ENCODE measurements at places on chromosomes 6 and 20. TPM values are rescaled to one million over a fixed set of nuclear protein-coding genes. Genes with fewer than 3 reads are reported as not detected.

GRCh38 chr20:22008456-22008855 lies 303.0 kb downstream of the PAX1 start:
- no peak for DNase-seq

DNA sequence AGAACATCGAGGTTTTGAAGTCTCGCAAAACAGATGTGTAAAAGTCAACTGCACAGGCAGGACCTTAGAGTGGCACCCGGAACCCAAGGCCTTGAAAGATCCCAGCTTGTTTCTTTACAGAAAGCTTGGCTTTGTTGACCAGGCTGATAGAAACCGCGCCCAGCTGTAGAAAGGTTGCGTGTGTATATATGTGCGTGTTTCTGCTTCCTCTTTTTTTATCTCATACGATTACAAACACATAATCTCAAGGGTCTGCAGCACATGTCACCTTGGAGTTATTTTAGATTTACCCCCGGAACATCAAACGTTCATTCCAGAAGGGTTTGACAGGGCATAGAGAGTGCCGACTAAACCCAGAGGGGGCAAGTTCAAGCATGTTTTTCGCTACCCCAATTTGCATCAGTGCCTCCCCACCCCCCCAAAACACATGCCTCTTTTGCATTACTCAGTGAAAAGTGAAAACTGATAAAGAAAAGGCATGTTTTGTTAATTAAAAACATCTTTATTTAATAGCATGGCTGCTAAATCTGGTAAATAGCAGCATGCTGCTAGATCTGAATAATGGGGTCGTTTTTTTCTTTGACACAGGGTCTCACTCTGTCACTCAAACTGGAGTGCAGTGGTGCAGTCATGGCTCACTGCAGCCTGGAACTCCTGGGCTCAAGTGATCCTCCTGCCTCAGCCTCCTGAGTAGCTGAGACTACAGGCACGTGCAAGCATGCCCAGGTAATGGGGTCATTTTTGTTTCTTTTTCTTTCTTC lies 33.2 kb upstream of the NCOA3 start:
- DNase-seq: peak; percentile 7

- DNase-seq: no peak
Measured at GRCh38 chr6:126524811-126525326, 185.0 kb downstream of the CENPW start.

- no peak for DNase-seq
Measured at GRCh38 chr20:55269913-55270312, 735.4 kb downstream of the CBLN4 start.

DNA sequence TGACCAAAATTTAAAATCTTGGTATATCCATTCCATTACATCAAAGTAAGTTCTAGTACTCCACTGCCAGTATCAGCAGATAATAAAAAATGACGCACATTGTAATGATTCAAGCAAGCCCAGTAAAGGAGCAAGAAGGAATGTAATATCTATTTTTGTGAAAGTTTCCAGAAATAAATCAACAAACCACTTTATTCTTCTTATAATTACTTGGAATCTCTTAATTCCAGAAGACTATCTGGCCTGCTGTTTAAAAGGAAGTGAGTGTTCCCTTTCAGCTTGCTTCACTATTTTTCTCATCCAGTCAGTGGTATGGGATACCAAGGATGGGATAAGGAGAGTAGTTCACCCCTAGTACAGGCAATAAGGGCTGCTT lies 42.2 kb upstream of the DSE start:
- DNase-seq: no peak

DNA sequence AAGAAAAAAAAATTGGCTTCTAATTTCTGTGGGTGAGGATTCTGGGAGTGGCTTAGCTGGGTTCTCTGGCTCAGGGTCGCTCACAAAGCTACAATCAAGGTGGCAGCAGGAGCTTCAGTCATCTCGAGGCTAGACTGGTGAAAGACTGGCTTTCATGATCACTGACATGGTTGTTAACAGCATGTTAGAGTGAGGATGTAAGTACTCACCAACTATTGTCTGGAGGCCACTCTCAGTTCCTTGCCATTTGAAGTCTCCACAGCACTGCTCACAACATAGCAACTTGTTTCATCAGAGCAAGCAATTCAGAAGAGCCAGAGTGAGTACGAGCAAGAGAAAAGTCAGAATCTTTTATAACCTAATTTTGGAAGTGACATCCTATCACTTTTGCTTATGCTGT lies 145.7 kb upstream of the PRSS16 start:
- DNase-seq: no peak

GRCh38 chr6:30841644-30842504 lies 42.4 kb upstream of the DDR1 start:
- DNase-seq: peak; percentile 54

DNA sequence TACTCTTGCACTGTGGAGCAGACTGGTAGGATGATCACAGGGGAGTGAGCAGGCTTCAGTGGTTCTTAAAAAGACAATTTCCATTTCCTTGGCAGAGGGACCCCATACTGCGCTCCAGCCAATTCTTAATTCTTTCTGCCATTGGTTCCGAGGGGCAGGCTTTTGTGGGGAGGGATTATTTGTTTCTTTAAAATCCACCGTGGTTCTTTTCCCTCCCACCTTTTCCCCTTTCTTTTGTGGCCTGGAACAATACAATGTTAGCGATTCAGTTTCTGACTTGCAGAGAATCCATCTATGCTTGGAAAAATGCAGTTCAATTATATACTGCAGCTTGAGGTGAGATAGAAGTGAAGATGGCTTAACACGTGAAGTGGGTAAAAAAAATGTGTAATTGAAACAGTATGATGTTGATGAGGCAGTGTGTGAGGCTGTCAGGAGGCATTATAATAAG lies 379.0 kb upstream of the FLRT3 start:
- DNase-seq: no peak

- DNase-seq: no peak
Measured at GRCh38 chr6:44867571-44868334, 460.4 kb upstream of the RUNX2 start.

DNA sequence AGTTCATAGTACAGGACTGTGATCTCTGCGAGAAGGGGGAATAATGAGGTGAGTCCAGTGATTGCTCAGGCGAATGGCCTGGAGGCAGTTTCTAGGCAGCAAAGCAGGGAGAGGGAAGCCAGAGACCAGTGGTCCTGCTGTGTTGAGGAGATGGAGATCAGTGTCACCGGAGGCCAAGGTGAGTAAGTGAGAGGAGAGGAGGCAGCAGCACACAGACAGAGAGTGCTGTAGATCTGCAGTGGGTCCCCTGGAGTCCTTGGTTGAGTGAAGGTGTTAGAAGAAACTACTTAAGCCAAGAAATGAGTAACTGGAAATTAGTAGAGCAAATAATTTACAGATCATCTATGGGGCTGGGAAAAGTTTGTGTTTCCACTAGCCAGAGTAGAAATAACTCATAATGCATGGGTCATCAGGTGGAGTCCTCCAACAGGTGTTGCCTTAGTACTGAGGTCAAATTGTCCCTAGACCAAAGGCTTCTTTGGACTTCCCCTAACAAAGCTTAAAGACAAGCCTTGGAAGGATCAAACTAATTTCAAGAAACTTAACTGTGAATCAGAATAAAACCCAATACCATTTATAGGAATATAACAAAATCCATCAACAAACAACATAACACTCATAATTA lies 13.6 kb downstream of the HEBP2 start:
- DNase-seq: no peak

GRCh38 chr6:158286413-158286812 lies 25.9 kb upstream of the TULP4 start:
- DNase-seq: peak; percentile 74

The WDR27 gene
- total RNA-seq: 23.3 TPM

The RAMACL gene
- 2.3 TPM for total RNA-seq

The ADGRB3 gene
- 0.77 TPM for total RNA-seq

The RBPJL gene
- total RNA-seq: not detected

The ZNF831 gene
- total RNA-seq: not detected

The MTFR2 gene
- 0.26 TPM for total RNA-seq

The SLC2A10 gene
- 42.1 TPM for total RNA-seq

The KHDRBS2 gene
- not detected for total RNA-seq

The ECT2L gene
- 0.17 TPM for total RNA-seq

Measured in fibroblast of lung (primary cell).